ENCODE measurements at places on chromosomes 2 and 18.

- DNase-seq, result no peak
Measured at GRCh38 chr18:51433881-51434280, 236.4 kb upstream of the MEX3C start.

GRCh38 chr2:239469106-239469960, 68.5 kb upstream of the HDAC4 start:
- DNase-seq, result no peak

DNA sequence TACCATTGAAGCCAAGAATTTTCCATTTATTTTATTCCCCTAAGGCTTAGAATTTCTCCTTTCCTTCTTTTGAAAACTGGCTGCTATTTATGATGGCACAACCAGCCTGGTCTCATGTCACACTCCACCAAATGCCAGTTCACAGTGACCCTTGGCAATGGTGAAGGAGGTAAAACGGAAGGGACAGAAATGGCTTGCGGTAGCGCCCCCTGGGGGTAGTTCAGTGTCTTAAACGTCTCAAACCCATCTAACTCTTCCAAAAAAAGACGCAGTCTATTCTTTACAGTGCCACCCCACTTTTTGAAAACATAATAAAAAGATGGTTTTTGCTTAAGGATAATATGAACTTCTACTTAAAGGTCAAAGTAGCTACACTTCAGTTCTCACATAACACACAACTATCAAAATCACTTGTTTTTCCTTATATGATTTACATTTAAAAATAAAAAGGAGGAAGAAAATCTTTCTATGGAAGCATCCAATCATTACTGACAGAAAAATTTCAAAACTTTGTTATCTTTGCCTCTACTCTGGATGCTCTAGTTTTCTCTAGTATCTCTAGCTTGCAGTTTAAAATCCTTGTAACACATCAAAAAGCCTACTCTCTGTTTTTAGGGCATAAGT, 28.0 kb downstream of the PNO1 start:
- DNase-seq, result no peak

DNA sequence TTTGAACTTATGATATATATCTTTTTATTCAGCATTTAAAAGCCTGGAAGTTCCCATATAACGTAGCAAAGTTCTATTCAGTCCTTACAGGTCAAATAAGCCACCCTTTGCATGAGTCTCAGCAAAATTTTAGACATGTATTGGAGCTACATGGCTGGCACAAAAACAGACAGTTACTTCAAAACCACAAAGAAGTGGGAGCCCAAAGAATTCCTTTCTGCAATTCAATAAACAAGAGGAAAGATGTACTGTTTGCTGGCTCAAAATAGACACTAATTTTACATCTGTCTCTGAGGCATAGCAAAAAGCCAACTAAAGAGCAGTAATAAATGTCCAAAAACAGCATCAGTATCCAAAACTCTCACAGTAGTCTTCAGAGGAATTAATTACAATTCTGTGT, 87.0 kb downstream of the ZEB2 start:
- no peak for DNase-seq

DNA sequence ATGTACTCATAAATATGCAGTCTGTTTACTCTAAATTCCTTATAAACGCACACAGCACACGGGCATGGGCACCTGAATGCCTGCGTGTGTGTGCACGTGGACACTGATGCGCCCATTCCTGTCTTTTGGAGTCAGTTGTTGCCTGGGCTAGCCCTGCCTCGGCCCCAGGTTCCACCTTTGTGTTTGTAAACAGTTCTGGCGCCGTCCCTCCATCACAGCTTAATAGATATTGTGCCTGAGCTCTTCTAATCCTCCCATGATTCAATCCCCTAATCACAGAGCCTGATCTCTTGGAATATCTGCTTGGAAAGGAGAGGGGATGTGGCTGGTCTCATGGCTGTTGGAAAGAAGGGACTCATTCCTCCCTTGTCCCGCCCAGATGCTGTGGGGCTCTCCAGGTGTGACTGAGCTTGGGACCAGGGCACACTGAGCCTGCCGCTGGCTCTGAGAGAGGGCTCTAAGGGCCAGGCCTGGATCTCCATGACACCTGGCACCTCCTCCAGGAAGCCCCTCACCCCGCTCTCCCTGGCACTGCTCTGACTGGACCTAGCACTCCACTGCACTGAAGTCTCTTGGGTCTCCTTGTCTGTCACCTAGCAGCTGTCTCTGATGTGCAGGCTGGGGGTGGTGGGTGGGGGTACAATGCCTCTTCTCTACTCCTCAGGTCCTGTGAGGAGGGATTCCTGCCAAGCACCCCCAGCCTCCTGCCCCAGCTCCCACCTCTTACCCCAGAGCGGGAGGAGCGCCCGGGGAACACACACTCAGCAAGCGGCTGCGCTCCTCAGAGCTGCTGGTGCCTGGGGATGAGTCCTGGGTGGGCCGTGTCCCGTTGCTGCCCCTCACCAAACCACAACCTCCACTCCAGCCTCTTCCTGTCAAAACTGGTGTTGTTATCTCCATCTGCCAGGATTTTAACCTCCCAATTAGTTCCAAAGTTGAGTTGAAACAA, 181.3 kb downstream of the INHBB start:
- DNase-seq, result no peak

GRCh38 chr2:45904946-45905631, 253.6 kb downstream of the PRKCE start:
- DNase-seq, result no peak
